ENCODE measurements at places on chromosomes 2 and 18. TPM values are rescaled to one million over a fixed set of nuclear protein-coding genes. Genes with fewer than 3 reads are reported as not detected.

Gene USP40
- total RNA-seq = 23.8 TPM

Gene ASXL3
- total RNA-seq = 6.1 TPM

Gene SERPINB3
- not detected for total RNA-seq

Gene TTC32
- total RNA-seq = 7.5 TPM

Gene LRP1B
- 0.27 TPM for total RNA-seq

Gene EDAR
- total RNA-seq = not detected

DNA sequence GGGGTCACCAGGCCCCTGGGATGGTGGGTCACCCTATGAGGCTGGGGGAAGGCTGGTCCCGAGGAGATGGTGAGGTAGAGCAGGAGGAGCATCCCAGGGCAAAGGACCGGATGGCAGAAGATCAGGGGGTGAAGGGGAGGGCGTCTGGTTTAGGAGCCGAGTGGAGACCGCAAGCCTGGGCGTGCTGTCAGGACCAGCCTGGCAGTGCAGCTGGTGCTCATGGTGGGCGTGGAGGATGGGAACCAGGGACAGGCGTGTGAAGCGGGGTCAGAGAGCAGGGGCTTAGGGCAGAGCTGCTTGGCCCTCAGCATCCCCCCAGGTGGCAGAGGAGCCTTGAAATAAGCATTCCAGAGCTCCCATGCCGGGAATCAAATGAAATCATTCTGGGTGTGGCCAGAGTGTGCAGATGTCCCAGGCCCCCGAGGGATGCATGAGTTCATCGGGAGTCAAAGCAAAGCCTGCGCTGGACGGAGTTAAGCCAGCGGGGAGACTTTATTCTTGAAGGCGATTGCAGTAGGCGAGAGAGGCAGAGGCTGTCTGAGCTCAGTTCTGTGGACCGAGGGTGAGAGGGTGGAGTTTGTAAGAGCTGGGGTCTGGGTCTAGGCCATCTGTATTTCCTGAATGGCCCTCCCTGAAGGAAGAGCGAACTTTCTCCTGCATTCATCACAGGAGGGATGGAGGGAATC, 33.1 kb upstream of the MBP start:
- no peak for DNase-seq

DNA sequence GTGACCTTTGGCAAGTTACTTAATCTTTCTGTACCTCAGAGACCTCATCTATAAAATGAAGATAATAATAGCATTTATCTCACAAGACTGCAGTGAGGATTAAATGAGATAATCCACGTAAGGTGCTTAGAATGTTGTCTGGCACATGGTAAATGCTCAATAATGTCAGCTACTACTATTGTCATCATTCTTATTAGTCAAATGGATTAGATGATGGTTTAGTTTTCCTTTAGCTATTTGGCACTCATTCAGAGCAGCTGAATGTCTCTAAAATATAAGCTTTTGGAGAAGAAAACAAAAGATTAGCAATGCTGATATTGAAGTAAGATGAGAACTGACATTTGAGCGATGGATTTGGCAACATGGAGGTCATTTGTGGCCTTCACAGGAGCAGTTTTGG, 125.1 kb downstream of the AQP4 start:
- no peak for DNase-seq

DNA sequence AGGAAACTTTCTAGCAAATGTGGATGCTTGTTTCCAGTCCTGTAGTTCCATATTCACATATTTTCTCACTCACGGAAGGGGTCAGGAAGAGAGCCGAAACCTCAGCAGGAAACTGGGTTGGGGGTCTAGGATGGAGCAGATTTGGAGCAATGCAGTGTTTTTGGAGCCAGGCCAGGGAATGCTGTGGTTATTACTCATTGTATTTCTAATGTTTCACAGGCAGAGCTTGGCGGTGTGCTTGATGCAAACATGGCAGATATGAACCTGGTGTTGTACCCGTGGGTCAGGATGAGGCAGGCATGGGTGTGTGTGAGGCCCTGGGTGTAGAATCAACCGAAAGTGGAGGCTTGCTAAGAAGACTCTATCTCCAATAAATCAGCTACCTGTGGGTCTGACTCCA, 34.6 kb upstream of the ACKR3 start:
- DNase-seq = no peak

DNA sequence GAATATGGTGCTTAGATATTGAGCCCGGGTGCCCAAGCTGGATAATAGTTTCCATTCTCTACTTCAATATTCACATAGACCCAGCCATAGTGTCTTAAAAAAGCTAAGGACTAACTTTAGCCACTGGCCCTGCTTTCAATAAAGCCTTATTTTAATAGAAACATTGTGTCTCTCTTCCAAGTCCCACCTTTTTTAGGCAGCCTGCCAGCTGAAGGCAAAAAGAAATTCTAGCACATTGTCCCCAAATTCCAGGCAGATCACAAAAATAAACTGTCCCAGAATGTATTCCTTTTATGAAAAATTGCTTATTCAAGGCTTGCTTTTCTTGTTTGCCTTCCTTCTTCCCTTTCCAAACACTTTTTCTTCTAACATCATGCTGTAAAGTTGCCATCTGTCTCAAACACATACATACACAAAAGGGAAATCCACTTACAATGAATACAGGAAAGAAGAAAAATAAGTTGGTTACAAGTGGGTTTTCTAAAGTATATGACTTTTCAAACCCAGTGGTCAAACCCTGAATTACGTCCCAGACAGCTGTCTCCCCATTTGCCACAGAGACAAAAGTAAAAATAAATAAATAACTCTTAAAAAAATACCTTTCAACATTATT, 778.5 kb downstream of the BCL11A start:
- no peak for DNase-seq

- DNase-seq = no peak
Observed at GRCh38 chr2:51959696-51960095, 927.8 kb upstream of the NRXN1 start.

GRCh38 chr2:28645553-28645952, 106.1 kb upstream of the PPP1CB start:
- no peak for DNase-seq

- DNase-seq = no peak
Observed at GRCh38 chr2:62175728-62176127, 20.2 kb upstream of the B3GNT2 start.

- DNase-seq = no peak
Observed at GRCh38 chr2:165544897-165545296, 75.4 kb downstream of the CSRNP3 start.

GRCh38 chr2:201996006-201996405, 37.6 kb upstream of the FZD7 start:
- DNase-seq = peak; percentile 27

DNA sequence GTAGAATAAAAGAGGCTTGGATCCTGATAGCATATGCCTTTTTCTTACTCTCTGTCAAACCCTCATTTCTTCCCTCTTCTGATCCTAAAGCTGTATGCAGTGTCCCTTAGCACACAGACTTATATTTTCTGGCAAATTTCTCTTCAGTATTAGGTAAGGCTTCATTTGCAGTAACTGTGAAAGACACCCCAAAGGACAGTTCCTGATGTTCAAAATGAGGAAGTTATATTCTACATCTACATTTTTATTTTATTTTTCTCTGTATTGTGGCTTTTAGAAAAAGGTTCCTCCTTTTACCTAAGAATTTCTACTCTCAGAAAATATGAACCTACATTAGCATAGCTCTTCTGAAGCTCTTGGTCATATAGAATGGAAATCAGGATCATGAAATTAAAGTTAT, 261.7 kb downstream of the PDE11A start:
- no peak for DNase-seq

DNA sequence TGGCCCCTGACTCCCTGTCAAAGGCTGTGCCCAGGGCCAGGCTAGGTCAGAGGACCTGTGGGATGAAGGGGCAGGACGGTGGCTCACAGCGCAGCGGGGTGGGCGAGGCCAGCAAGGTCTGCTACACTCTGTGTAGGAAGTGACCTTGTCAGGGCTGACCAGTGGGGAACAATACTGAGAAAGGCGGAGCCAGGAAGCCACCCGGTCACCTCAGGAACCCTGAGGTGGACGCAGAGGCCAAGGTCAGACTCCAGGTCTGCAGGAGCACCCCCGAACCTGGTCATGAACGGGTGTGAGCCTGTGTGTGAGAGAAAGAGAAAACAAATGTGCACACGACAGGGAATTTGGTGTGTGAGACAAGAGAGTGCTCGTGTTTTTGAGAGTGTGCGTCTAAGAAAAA, 72.3 kb downstream of the SMAD7 start:
- DNase-seq = peak; percentile 73
